ENCODE measurements at places on chromosomes 12 and 14.

DNA sequence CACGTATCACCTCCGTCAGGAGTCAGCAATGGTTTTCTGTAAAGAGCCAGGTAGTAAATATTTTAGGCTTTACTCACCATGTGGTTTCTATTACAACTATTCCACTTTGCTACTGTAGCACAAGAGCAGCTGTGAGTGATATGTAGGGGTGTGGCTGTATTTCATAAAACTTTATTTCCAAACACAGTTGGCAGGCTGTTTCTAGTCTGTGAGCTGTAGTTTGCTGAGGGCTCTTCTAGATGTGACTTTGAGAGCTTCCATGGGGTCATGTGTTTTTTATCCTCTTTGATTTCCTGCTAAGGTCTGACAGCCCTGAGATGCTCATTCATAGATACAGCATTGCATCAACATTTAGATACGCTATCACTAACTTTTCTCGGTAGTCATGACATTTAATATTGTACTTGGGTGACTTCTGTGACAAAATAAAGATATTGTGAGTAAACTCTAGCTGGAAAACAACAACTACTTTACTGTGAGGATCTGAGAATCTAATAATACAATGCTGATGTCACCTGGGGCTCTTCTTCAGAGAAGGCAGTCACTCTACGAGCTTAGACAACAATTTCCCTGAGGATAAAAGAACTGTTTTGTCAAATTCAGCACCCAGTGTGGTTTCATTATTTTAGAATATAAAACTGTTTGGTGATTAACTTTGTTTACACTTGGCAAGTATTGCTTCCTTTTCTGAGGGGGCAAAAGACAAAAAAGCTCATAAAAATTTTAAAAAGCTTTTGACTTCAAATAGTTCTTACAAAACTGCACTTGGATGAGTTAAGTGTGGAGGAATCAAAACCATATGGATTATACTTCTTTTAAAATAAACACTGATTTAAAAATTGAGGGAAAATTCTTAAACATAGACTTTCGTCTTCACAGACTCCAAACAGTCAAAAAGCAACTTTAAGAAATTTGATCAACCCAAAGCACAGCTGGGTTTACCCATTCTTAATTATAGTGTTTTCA, 231.2 kb upstream of the DCN start:
- DNase-seq = no peak

- DNase-seq = no peak
Observed at GRCh38 chr12:107660235-107660634, 25.4 kb upstream of the PWP1 start.

DNA sequence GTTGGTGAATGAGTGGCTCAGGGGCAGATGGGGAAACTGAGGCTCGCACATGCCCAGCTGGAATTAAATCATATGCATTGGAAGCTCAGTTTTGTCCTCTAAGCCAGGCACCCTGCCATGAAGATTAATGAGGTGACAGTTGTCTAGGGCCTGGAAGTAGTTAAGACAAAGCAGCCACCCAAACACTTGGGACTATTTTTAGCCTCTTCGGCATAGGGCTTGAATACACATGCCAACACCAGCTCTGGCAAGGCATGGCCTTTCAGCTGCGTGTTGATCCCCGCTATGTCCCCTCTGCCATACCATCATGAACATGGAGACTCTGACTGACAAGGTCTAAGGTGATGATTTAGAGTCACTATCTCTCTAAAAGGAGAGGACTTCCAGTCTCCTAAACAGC, 250.2 kb downstream of the KSR2 start:
- no peak for DNase-seq

GRCh38 chr12:5430641-5431603, 986 bp upstream of the NTF3 start:
- DNase-seq = peak; percentile 6

DNA sequence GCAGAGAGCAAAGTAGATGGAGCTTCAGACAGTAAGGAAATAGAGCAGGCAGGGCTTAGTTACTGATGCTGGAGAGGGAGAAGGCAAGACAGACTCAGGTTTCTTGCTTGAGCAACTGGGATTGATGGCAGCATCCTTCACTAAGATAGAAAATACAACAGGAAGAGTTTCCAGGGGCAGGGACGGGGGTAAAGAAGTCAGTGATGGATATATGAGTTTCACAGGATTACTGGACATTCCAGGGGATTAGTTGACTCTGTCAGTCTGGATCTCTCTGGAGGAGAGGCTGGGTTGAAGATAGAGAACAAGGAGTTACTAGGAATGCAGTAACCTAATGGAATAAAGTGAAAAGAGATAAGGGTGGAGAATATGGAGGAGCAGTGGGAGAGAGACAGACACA, 74.5 kb upstream of the ATF1 start:
- DNase-seq = no peak

DNA sequence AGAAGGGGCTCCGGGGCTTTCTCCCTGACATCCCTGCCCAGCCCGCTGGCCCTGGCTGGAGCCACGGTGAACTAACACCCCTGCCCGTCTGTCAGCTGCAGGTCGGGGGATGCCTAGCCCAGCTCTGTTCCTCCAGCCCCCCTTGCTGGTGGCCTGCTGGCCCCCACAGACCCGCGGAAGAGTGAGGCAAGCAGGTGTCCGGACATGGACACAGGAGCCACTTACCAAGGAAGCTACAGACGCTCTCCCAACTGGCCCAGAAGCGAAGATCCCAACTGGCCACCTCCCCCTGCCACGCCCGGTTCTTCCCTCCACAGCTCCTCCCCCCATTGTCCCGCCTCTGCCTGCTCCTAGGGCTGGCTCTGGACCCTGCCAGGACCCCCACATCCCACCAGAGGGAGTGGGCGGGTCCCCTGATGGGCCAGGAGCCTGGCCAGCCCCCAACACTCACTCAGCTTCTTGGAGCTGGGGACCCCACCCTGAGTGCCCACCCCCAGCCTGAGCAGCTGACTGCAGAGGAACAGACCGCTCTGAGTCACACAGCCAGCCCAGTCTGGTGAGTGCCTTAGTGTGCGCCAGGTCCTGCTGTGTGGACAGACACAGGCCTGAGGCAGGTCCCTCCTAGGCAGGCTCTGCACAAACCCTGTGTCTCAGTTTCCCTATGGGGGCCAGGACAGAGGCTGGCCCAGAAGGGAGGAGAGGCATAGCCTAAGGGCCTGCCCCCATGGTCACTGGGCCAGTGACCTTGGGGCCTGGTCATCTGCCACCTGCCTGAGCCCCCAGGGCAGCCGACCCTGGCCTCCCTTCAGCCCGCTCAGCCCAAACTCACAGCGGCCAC, 7.7 kb downstream of the AHNAK2 start:
- no peak for DNase-seq

- DNase-seq = no peak
Observed at GRCh38 chr14:42606839-42607238, 1000.2 kb downstream of the LRFN5 start.

DNA sequence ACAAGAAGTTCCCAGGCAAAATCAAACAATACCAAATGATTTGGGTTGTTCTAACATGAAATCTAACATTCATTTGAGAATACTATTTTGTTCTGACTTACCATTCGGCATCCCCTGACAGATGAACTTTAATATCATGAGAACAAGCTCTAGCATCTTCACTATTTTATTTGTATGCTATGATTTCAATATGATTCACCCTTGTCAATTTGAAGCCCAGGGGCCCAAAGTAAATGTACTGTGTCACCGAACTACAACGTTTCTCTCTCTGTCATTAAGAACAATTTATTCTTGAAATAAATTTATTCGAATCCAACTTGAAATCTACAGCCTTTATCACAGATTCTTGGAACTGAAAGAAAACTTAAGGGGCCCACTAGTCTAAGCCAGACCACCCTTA, 146.2 kb upstream of the RASSF8 start:
- no peak for DNase-seq

DNA sequence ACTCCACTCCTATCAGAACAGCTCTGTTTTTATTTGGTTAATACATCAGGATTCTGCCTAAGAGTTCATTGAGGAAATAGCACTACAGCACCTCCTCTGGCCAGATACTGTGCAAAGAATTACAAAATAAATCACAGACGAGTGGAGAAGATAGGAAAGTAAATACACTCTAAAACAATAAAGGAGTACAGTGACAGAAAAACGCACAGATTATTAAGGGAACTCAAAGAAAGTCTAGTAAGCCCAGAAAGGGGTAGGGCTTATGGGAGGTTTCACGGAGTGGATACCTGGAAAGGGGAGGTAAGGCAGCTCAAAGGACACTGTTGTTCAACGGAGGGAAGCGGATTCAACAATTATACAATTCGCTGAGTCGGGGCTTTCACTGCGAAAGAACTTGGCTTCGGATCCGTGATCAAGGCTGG, 5.5 kb downstream of the OR10AD1 start:
- DNase-seq = no peak

DNA sequence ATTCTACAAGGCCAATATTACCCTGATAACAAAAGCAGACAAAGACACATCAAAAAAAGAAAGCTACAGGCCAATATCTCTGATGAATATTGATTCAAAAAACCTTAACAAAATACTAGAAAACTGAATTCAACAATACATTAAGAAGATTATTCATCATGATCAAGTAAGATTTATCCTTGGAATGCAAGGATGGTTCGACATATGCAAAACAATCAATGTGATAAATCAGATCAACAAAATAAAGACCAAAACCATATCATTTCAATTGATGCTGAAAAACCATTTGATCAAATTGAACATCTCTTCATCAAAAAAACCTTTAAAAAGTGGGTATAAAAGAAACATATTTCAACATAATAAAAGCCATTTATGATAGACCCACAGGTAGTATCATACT, 117.3 kb downstream of the CPNE8 start:
- DNase-seq = no peak

DNA sequence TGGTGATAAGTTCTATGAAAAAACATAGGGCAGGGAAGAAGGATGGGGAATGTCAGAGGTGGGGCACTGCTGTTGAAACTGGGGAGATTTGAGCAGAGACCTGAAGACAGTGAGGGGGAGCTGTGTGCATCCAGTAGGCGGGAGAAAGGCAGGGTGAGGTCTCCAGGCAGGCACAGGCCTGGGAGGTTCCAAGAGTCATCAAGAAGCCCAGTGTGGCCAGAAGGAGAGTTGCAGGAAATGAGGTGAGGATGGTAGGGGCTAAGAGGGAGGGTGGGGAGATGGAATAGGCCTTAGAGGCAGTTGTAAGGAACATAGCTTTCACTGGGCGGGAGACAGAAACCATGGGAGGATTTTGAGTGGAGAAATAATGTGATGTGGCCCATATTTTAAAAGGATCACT, 341.8 kb downstream of the GLT1D1 start:
- DNase-seq = no peak
